T-helper 17 cell (primary cell): ENCODE measurements at places on chromosomes 3 and 15. TPM values are rescaled to one million over a fixed set of nuclear protein-coding genes. Genes with fewer than 3 reads are reported as not detected.

- no peak for DNase-seq
These were observed 31.8 kb upstream of the HES1 start for GRCh38 chr3:194103983-194104751.

- DNase-seq: no peak
These were observed 166.4 kb upstream of the TLE3 start for GRCh38 chr15:70264014-70264582.

- no peak for DNase-seq
These were observed 116.2 kb downstream of the CCNL1 start for GRCh38 chr3:157043771-157044170.

DNA sequence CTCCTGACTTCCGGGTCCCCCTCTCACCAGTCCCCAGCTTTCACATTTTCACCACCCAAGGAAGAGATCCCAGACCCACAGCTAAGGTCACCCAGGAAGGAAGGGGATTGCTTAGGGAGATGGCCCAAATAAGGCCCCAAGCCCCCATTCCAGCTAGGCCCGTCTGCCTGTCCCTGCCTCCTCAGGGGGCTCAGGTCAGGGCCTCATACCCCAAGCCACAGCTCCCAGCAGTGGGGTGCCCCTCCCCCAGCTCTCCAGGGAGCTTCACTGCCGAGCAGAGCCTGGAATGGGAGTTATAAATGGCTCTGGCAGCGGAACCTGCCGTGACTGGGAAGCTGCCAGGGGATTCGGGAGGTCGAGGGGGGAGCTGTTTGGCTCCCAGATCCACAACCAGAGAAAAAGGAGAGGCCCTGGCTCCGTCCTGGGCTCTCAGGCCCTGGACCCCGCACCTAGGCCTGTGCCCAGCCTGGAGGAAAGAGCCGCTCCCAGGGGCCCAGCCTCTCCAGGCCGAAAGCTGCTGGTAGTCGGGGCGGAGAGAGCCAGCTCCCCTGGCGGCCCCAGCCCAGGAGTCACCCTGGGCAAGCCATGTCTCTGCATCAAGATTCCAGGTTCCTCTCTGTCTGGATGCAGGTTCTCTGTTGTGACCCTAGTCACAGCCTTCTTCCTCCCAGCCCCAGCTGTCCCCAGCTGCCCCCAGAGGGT lies 550 bp downstream of the CCDC9B start:
- DNase-seq: no peak

GRCh38 chr3:108333961-108334360 lies 37.6 kb downstream of the HHLA2 start:
- DNase-seq: no peak

- DNase-seq: no peak
These were observed 74.7 kb downstream of the CYP19A1 start for GRCh38 chr15:51263726-51264125.

DNA sequence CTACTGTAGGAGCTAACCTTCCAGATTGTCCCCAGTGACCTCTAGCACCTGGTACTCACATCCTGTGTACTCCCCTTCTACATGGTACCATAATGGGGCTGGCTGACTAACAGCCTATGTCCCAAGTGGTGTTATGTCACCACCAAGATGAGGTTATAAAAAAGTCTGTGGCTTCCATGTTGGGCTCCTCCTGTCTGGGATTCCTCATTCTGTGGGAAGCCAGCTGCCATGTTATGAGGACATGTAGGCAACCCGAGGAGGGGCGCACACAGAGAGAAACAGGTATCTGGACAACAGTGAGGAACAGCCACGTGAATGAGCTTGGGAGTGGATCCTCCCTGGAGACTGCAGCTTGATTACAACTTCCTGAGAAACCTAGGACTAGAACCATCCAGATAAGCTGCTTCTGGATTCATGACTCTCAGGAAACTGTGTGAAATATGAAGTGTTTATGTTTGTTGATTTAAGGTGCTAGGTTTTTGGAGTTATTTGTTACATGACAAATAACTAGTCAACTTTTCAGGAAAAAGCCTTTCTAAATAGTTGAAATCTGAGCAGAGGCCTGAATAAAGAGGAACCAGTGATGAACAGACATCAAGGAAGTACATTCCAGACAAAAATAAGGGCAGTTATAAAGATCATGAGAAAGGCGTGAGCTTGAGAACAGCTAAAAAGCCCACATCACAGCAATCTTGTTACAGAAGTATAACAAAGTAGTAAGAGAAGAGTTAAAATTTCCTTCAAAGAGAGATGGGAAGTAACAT lies 21.7 kb downstream of the GOLIM4 start:
- no peak for DNase-seq

The MAP1A gene
- 16.0 TPM for total RNA-seq

DNA sequence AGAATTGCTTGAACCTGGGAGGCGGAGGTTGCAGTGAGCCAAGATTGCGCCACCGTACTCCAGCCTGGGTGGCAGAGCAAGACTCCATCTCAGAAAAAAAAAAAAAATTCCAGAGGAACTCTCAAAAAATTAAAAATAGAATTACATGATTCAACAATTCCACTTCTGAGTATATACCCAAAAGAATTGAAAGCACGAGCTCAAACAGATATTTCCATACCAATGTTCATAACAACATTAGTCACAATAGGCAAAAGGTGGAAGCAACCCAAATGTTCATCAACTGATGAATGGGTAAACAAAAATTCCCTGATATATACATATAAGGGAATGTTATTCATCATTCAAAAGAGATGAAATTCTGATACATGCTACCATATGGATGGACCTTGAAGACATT lies 16.9 kb upstream of the MORF4L1 start:
- DNase-seq: no peak

The SERINC4 gene
- total RNA-seq: not detected

GRCh38 chr3:171088964-171089754 lies 62.6 kb upstream of the SLC2A2 start:
- no peak for DNase-seq

DNA sequence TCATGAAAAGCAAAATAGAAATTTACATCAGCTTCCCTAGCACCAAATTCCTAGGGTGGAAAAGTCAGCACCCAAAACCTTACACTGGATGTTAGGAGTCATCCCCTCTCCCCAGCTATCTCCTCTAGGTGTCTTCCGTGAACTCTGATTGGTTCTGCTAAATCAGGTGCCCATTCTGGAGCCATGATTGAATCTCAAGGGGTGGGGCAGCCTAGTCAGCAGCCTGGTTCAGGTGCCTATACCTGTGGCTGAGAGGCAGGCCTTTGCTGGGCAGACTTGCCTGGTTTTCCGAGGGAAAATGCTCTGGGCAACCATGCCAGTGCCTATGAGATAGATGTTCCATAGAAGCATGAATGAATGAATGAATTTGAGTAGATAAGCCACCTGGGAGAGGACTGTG lies 336.7 kb downstream of the LRTM1 start:
- no peak for DNase-seq

GRCh38 chr3:66467996-66468735 lies 32.7 kb downstream of the LRIG1 start:
- no peak for DNase-seq

The ARPP21 gene
- not detected for total RNA-seq

The CCR8 gene
- 2.5 TPM for total RNA-seq

- no peak for DNase-seq
These were observed 54.7 kb upstream of the SLCO2A1 start for GRCh38 chr3:134084242-134084950.

DNA sequence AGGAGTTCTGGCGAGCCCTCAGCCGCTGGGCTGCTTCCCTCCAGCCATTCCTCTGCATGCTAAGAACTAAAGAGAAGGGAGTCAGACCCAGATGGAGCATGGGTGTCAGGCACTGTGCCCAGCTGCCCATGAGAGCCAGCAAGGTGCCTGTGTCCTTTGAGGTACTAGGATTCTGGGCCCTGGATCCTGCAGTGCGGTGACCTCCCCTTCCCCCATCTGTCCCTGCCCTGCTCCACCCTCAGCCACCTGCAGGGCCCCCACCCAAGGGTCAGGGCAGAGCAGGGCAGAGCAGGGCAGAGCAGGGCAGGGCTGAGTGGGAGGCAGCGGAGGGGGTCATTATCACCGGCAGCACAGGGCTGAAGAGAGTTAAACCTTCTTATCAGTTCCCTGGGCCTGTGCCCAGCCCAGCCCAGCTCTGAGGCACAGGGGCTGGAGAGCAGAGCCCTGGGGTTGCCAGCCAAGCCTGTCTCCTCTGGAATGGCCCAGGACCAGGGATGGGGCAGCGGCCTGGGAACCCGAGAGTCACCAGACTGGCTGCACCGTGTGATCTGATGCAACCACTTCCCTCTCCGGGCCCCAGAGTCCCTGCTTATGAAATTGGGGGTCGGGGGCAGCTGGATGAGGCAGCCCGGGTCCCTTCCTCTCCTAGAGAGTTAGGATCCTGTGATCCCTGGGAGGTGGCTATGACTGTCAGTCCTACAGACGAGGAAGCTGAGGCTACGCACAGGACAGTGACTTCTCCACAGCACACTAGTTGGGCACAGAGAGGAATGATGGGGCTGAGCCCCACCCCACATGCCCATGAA lies 17.3 kb downstream of the ZDHHC19 start:
- no peak for DNase-seq

The ALCAM gene
- total RNA-seq: 8.4 TPM

DNA sequence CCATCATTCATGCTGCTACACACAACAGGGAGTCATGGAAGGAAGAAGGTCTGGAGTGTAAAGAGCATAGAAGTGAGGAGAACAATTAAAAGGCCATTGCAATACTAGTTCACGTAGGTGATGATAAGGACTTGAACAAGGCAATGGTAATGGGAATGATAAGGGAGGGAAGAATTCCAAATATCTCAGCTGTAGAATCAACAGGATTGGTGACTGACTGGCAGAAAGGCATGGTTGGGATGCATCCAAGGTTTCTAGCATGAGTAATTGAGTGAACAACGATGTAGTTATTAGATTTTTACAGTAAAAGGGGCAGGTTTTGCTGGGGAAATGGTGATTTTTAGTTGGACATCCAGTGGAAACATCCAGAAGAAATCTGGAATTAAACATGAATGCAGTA lies 2.4 kb upstream of the SEC62 start:
- no peak for DNase-seq

The FGF7 gene
- not detected for total RNA-seq

DNA sequence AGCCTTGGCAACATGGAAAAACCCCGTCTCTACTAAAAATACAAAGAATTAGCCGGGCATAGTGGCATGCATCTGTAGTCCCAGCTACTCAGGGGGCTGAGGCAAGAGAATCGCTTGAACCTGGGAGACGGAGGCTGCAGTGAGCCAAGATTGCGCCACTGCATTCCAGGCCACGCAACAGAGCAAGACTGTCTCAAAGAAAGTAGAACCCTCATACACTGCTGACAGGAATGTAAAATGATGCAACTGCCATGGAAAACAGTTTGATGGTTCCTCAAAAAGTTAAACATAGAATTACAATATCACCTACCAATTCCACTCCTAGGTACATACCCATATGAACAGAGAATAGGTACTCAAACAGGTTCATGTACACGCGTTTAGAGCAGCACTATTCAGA lies 158.9 kb downstream of the TBC1D5 start:
- DNase-seq: no peak
